ENCODE measurements at places on chromosomes 16 and 17.

GRCh38 chr17:12627177-12627629, 38.5 kb upstream of the MYOCD start:
- no peak for DNase-seq

DNA sequence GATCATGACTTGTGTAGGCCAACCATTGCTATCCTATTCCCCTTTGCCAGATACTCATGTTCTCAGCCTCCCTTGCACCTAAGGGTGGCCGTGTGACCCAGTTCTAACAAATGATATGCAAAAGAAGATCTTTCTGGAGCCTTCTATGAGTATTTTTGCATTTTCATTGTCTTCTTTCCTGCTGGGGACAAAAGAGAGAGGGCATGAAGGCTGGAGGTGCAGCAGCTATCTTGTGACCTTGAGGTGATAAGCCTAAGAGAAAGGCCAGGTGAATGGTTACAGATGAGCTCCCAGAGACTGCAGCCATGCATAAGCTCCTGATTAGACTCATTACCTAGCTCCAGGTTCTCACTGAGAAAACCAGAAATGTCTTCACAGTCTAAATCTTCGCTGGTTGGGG, 38.8 kb upstream of the PRKCB start:
- no peak for DNase-seq

DNA sequence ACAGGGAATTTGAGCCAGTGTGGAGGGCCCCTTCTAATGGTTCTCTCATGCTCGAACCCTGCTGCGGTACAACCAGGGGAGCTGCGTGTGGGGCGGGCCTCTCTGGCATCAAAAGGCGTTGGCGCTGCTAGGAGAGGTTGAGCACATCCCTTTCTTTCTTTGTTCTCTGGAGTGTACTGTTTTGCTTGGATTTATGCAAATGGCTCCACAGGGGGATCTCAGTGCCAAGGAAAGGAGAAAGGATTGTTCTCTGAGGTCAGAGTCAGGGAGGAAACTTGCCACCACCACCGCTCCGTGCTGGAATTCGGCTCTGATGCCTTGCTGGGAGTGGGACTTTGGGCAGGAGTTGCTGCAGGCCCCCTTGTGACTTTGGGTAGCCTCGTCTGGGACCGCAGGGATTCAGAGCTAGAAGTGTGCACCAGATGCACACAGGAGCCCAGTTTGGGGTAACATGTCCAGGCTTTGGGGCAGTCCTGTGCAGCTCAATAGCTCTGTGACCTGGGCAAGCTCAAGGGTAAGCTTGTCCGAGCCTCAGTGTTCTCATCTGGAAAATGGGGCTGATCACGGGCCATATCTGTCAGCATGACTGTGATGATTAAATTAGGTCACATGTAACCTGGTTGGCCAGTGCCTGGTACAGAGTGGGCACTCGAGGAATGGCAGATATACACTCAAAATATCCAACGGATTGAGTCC, 353.0 kb upstream of the EEF2KMT start:
- no peak for DNase-seq

- no peak for DNase-seq
These were observed 95.2 kb upstream of the COX10 start for GRCh38 chr17:13973960-13974651.

- no peak for DNase-seq
These were observed 47.9 kb upstream of the HNF1B start for GRCh38 chr17:37792787-37793186.

- DNase-seq = no peak
These were observed 11.8 kb downstream of the PDZD9 start for GRCh38 chr16:21989133-21989532.

DNA sequence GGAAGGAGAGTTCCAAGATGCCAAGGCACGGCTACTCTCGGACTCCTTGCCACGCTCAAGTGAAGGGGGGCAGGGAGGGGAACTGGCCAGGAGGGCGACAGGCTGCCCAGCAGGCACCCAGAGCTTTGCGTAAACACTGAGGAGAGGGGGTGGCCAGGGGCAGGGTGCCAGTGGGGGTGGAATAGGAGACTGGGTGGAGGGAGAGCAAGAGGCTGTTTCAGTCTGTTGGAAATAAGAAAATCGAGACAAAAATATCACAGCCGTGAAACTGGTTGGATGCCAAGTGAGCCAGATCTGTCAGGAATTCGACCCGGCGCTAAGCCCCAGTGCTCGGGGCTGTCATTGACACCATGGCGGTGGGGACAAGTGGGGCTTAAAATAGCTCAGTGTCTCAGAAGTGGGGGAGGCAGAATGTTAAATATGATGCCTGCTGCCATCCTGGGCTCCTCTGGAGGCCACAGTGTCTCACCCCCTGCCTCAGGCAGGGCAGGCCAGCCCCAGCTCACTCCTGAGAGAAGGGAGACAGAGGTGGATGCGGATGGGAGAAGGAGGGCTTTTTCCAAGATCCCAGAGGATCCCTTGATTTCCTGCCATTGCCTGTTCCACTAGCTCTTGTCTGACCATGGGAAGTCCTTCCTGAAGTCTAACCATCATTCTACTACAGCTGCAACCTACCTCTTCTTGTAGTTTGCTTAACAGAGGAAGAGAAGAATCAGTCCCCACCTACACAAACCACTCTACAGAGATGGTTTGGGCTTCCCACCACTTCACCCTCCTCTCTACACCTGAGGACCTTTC, 9.5 kb downstream of the PNMT start:
- no peak for DNase-seq

DNA sequence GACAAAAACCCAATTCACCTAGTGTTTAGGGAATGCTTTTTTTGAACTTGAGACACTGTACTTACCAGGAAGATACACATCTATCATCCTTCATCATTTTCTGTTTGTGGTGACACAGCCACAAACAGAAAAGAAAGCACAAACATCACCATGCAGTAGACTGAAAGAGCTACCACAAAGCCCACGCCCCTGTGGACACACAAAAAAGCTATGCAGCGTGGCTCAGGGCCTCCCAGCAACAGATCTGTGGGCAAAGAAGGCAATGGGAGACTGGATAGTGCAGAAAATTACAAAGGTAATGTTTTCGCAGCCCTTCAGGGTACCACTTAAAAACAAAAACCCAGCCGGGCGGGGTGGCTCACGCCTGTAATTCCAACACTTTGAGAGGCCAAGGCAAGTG, 9.6 kb downstream of the COTL1 start:
- peak; percentile 45 for DNase-seq

DNA sequence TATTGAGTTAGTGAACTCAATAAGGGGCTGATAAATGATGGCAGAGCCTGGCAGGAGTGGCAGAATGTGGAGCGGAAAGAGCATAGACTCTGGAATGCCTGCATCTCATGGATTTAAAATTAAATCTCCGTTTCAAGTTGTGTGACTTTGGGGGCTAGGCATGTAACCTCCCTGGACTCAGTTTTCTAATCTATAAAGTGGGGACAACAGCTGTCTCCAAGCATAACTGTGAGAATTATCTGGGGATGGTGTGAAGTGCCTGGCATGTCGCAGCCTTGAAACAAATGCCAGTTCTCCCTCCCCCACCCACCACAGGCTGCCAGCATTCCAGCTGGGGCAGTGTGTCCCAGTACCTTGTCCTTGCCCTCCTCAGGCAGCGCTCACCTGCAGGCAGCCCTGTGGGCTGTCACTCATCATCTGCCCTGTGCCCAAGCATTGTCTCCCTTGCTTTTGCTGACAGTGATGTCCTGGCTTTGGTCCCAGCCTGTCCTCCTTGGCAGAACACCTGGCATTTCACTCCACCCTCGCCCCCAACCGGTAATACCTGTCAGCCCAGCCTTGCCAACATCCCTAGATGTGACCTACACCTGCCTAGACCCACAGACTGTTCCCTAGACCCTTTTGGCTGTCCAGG, 129.6 kb downstream of the MRM1 start:
- no peak for DNase-seq

- DNase-seq = no peak
These were observed 15.7 kb downstream of the SLC16A3 start for GRCh38 chr17:82244413-82245133.

- DNase-seq = no peak
These were observed 495.9 kb upstream of the RBFOX1 start for GRCh38 chr16:6836766-6837165.

GRCh38 chr17:18006495-18007239, 32.3 kb downstream of the ATPAF2 start:
- DNase-seq = no peak

- DNase-seq = peak; percentile 34
These were observed 18.6 kb downstream of the C1QTNF1 start for GRCh38 chr17:79042421-79043190.

DNA sequence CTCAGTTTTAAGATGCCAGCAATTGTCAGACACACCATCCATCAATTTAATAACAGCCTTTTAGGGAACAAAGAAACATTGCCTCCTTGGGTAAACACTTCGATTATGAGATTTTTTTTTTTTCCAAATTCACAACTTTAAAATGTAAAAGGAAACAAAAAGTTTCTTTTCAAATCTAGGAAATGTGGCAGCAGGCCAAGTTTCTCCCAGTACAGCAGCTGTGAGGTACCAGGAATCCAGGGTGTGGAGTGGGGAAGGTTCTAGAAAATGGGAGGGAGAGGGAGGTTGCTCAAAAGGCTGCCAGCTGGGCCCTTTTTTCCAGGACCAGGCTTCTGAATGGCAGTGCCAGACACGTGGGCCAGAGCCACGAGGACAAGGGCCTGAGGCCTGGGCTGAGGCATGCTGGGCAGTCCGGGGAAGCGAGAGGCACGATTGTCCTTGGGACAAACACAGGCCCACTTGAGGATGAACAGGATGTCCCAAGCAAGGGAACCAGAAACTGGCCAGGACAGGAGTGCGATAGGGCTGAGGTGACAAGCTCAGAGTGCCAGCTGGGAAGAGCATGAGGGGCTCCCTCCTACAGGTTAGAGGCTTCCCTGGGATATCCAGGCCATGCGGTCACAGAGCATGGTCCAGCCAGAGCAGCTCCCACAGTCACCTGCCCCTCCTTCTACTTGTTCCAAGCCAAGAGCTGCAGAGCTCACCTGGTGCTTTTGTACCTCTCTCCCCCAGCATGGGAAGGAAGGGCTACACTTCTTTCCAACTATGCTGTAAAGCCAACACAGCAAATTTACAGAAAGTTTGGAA, 215.1 kb downstream of the KATNIP start:
- no peak for DNase-seq

DNA sequence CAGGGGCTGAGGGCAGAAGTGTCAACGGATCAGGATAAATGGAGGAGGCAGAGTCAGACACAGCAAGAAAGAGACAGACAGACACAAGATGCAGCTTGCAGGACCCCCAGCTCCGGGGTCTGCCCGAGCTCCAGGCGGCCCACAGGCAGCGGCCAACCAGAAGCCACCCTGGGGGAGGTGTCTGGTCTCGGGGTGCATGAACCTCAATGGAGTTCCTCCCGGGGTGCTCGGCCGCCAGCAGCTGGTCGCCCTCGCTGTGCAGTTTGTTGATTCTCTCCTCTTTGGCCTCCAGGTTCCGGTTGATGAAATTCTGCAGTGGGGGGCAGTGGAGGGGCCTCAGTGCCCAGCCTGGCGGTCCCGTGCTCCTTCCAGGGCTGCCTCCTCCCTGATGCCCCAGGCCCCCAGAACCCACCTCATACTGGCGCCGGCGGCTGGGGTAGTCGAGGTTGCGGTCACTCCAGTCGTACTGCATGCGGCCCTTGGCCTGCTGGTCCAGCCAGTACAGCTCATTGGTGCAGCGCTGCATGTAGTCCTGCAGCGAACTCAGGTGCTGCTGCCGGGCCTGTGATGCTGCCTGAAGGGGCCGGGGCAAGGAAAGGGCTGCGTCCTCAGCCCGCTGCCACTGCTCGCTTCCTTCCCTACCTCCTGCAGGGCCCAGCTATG, 38.0 kb downstream of the PPL start:
- no peak for DNase-seq

Measured in T-helper 22 cell (primary cell).